ENCODE measurements at places on chromosomes 4 and X.
A peak's percentile ranks its signal among the peaks of the same experiment; 100 is the strongest.

DNA sequence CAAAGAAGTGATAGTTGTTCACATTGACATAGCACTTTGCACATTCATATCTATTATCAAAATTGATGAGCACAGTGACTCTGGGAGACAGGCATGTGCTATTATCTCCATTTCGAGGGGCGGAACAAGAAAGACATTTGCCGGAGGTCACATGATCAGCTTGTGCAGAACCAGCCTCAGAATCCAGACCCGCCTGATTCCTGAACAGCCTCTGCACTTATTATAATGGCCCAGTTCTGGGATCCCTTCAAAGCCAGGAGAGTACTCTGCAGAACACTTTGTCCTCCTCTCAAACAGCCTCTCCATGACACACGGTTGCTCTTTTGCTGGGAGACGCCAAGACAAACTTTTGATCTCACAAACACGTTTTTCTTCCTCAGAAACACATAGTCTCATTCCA is 48.4 kb downstream of the RWDD4 start:
- DNase-seq: no peak

DNA sequence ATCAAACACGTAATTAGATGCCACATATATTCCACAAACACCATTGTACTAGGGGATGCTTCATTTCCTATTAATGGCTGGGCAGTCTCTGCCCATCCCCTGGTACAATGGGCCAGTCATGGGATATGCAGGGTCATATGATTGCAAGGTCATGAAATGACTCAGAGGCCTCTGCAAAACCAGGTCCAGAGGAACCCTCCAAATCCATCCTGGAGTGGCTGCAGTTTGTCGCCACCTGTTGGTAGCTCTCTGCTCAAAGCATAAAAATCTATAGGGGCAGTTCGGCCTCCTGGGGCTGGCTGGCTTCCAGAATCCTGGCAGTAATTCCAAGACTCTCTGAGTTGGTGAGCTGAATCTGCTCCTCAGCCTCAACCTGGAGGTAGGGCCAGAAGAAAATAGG is 22.9 kb upstream of the PUDP start:
- DNase-seq: peak; percentile 1

- no peak for DNase-seq
Observed at GRCh38 chrX:148281920-148282319, 218.5 kb upstream of the AFF2 start.

- no peak for DNase-seq
Observed at GRCh38 chr4:7801001-7801400, 138.7 kb downstream of the AFAP1 start.

DNA sequence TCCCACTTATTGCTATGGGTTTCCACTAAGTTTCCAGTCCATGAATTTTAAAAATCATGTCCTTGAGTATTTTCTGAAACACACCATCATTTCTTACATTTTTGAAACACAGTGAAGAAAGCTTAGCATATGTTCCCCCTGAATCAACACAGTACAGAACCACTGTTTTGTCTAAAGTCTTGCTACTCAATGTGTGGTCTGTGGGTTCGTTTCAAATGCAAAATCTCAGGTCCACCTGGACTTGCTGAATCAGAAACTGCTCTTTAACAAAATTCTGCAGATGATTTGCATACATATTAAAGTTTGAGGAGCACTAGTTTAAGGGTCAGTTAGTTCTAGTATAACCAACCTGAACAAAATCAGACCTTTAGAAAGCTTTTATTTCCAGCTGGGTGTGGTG is 60.4 kb downstream of the SUPT20HL2 start:
- no peak for DNase-seq

DNA sequence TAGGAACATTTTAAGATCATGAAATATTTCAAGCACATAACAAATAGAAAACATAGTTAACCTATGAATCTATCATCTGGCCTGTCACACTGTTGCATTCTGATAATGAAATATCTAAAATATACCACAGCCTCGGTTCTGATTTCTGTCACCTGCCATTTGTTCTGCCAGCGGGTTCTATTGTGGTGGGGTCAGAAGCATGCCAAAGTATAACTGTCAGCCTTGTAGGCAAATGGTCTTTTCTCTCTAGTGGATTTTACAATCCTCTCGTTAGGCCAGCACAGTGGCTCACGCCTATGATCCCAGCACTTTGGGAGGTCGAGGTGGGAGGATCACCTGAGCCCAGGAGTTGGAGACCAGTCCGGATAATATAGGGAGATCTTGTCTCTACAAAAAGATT is 47.9 kb downstream of the HTRA3 start:
- DNase-seq: no peak

DNA sequence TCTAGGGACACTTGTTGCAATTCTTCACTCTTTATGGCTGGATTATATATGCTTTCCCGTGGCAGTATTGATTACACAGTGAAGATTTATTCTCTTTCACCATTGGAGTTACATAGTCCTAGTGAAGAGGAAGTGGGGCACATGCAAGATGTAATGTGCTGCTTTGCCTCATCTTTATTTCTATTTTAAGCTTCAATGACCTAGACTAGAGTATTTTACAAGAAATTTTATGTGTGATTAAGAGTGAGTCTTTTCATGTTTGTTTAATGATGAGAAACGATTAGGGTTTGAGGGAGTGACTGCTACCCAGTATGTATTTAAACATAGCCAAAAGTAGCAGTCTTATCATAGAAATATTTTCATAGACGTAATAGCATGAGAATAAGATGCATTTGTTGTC is 30.8 kb downstream of the DIAPH2 start:
- peak; percentile 55 for DNase-seq
